LNCaP clone FGC (cell line): ENCODE measurements at places on chromosomes 2 and 18.

- no peak for DNase-seq
Observed at GRCh38 chr2:30871440-30871839, 64.2 kb upstream of the CAPN13 start.

- DNase-seq = peak; percentile 25
Observed at GRCh38 chr2:229943770-229944449, 21.6 kb downstream of the FBXO36 start.

DNA sequence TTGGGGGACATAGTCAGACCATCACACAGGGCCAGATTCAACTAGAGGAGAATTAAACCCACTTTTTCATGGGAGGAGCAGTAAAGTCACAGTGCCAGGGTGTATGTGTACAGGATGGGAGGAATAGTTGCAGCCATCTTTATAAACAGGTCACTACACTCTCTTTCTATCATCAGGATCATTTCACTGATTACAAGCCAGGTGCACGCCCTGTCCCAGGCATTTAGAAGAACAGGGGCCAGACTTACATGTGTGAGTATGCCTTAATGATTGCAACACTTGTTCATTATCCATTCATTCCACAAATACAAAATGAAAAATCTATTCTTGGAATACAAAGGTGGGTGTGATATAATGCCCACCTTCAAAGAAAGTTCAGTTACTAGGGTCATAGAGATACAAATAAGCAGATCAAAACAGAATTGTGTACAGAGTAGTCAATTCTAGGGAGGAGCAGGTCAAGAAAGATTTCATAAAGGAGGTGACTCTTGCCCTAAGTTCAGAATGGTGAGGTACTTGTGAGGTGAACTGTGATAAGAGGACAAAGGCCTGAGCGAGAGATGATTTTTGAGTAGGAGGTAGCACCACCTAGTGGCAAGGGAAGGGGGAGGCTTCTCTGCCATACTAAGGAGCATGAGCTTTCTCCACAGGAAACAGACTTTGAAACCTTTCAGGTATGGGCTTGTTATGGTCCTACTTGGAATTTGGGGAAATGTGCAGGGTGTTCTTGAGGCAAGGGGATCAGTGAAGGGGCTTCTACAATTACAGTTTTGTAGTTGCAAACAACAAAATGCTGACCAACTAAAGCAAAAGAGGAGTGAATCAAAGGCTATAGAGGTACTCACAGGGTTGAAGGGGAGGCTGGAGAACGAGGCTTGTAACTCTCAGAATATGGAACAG lies 156.3 kb downstream of the SUCLG1 start:
- peak; percentile 33 for DNase-seq

DNA sequence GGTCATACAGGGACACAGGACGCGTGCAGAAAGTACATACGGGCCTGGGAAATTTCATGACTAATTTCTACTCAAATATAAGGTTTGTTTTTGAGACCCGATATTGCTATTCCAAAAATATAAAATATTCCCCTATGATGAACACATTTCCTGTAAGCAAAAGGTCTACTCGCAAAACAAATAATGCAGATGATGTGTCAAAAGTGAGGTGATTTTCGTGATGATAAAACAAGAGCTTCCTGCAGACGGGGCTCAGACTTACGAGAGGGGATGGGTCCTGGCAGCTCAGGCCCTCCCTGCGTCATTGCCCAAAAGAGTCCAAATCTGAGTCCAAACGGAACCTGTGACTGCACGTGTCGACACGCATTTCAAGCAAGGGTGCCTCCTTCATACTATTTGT lies 62.7 kb downstream of the MBP start:
- DNase-seq = no peak

- no peak for DNase-seq
Observed at GRCh38 chr2:158973116-158973956, 4.9 kb downstream of the TANC1 start.

DNA sequence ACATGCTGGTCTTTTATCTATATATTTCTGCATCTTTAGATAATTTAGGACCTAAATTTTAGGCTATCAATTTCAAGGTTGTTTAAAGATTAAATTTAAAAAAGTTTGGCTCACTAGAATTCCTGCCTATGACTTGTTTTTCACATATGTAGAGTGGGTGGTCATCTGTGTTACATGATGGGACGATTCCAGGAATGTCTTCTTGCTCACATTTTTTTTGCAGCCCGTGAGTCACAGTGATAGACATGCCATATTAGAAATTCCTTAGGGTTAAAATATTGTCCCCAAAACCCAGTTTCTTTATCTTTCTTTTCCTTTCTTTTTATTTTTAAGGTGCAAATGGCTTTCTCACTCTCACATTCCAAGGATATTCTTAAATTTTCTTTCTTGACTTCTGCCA lies 652.0 kb downstream of the PLCL1 start:
- DNase-seq = no peak

DNA sequence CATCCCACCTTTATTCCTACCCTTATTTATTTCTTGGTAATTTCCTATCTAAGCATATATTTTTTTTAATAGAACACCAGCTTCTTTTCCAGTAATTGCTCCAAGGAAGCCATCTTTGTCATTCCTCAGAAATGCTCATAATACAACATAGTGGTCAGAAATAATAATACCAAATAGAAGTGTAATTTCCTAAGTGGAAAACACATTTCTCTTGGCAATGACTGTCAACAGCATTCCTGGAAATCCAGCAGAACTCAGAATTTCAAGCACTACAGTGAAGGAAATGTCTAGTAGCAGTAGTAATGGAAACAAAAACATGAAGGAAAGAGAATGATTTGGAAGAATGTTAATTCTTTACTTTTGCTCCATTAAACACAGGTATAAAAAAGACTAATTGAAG lies 56.6 kb downstream of the GDF7 start:
- DNase-seq = no peak

DNA sequence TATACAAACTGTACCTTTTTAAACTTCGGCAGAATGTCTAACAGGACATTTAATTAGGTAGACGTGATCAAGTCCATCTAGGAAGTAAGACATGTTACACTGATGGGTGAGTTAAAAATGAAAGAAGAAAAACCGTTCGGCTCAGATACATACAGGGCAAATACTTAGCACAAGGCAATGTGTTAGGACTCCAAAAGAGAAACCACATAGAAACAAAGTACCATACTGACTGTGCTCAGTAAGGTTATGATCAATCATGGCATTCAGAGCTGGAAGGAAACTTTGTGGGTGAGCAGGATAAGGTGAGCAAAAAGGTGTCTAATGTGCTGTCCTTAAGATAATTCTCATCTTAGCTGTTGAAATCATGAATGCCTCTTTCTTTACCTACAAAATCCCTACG lies 211.9 kb downstream of the STK39 start:
- no peak for DNase-seq

- DNase-seq = no peak
Observed at GRCh38 chr2:171485116-171485515, 37.2 kb upstream of the CYBRD1 start.

GRCh38 chr2:62118160-62118559 lies 77.8 kb upstream of the B3GNT2 start:
- no peak for DNase-seq

DNA sequence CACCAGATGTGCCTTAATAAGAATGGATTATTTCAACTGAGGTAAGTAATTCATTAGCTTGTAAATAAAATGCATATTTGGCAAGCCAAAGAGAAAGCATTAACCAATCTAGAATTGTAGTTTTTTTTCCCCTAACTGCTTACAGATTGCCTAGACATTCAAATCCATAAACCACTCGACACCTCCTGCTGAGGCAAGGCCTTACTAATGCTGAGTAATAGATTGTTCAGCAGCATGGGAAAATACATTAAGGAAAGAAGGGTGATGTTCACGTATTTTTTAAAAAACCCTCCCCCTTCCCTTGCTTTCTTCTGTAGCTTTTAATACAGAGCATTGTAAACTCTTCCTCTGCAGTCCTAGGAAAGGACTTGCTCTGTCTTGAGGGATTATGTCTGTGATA lies 17.0 kb upstream of the LINC00305 start:
- DNase-seq = no peak

DNA sequence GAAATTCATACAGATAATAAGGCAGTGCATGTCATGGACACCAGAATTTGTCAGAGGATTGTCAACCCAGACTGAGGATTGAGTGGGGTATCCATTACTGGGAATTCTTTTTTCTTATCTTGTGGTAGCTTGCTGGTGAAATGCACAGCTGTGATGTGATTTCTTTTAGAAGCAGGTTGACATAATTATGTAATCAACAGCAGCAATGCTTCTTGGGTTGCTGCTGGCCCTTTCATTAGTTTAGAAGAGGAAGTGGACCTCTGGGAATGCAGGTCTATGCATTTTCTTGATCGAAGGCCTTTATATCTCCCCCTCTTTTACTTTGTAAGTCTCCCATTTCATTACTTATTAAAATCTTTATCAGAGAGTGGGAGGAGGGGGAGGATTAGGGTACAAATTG lies 319.9 kb downstream of the AGPS start:
- DNase-seq = no peak

GRCh38 chr2:148721991-148722777 lies 77.6 kb downstream of the EPC2 start:
- DNase-seq = no peak

DNA sequence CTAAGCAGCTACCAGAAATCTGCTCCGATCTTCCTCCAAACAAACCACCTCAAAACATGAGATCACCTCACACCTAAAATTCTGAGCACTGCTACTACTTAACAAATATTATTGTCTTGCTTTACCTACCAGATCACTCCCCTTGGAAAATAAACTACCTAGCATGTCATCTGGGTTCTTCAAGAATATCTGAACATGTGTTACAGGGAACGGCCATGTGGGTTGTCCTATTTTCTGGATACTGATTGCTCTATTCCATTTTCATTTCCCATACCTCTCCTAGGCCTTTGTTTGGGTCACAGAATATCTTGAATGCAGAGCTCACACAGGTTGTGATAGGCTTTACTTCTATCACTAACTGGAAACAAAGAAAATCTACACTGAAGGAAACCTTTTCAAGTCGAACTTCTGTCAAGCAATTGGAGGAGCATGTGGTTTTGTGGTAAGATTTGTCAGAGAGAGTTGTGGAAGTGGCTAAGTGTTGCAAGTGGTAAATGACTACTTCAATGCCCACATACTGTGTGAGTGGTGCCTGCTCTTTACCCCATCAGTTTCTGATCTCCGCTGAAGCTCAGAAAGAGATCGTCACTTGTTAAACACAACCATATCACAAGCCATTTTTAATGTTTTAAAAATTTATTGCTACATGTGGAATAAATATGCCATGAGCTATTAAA lies 739.1 kb upstream of the ZEB2 start:
- DNase-seq = no peak

DNA sequence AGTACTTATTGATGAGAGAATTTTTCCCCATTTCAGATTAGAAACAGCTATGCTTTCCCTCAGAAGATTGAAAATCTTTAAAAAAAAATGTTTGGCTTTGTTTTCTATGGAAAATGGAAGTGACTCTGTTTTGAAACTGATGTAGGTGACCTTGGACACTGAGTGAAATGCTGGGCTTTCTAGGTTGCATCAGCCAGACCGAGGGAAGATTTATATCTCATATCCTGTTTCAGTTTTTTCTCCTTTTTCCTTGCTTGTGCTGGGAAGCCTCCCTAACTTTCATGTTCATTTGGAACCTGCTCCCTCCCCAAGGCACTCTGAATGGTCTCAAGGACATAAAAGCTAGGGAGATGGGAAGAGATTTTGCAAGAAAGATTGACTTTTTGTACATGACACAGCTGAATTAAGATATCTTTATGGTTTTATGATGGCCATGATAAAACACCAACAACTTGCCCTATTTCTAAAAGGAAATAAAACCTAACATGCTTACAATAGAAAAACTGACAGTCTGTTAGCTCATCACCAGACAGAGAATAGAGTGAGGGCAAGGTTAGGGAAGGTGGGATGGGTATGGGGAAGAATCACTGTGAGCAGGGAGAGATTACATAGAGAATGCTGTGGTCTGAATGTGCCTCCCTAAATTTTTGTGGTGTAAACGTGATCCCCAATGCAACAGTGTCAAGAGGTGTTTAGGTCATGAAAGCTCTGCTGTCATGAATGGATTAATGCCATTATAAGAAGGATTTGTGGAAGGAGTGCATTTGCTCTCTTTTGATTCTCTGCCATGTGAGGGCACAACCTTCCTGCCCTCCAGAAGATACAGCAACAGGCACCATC lies 249.7 kb downstream of the TPGS2 start:
- DNase-seq = no peak

- no peak for DNase-seq
Observed at GRCh38 chr2:211367293-211367692, 810.9 kb downstream of the CPS1 start.

DNA sequence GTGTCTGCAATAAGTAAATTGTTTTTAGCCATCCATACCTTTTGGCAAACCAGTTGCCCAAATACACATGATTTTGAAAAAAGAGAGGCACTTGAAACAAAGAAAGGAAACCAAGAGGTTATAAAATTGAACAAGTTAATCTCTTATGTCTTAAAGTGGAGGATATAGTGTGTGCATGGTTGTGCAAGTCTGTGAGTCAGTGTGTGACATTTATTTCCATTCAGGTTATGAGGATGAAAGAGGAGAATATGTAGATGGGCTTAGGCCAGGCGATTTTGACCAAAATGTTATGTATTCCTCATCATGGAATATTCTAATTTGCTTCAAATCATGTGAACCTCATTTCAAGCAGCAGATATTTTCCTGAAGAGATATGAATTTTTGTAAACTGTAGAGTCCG lies 123.3 kb downstream of the SETBP1 start:
- no peak for DNase-seq

- DNase-seq = no peak
Observed at GRCh38 chr2:221962186-221962585, 336.6 kb downstream of the PAX3 start.

DNA sequence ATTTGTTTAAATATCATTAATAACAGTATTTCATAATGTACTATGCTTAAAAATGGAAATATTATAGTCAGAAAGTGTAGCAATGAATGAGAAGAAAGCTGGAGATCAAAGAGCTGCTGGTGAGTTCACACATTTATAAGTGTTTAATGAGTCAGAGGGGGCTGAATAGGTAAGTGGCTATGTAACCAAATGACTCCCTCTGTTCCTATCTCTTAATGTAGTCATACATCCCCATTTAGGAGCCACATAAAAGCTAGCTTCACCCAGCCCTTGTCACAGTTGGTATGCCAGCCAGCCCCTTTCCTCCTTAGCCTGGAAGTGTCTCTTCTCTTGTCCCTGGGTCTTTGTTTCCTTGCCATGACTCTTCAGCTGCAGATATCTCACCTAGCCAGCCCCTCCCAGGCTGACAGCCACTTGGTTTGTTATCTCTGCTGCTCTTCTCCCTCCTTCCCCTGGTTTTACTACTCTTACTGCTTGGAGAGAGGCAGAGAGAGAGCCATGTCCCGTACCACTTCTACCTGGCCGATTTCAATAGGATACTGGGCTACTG lies 438.6 kb upstream of the HNMT start:
- no peak for DNase-seq

DNA sequence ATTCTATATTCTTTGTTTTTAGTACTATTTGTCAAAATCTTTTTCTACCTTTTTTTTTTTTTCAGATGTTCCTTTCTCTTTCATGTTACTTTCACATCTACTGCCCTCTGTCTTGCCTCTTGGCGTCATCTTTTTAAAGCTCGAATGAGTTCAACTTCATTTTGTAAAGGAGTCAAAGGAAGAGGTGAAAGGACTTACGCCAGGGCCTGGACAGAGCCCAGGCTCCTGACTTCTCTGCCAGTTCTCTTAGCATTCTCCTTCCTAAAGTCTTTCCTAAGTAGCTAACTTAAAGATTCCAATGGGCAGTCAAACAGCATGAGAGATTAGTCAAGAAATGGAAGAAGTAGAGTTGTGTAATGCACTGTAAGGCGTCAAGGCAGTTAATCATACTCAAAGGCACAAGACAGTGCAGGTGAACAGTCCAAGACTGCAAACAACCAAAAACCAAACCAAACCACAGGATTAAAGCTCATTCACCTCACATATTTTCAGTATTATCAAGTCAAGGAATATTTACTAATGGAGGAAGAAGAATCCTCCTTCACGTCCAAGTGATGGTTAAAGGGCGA lies 301.7 kb downstream of the TCF4 start:
- DNase-seq = no peak
